ENCODE measurements at places on chromosomes 2 and 18.

DNA sequence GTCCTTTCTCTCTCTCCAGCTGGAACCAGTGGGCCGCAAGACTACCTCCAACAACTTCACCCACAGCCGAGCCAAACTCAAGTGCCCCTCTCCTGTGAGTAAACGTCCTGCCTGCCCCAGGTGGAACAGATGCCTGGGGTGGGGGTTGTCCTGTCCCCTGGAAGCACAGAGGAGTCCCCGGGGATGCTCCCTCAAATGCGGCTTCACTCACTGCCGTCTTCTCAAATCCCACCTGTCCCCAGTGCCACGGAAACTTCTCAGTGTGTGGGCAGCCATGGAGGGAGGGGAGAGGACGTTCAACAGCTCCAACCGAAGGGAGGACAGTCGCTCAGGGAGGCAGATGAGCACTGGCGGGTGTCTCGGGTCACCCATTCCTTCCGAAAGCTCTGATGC is 110.7 kb upstream of the PPP1CB start:
- DNase-seq = no peak

- no peak for DNase-seq
Measured at GRCh38 chr2:237113026-237113795, 27.5 kb downstream of the COPS8 start.

GRCh38 chr18:3798032-3798431 is 348.1 kb downstream of the TGIF1 start:
- DNase-seq = no peak

DNA sequence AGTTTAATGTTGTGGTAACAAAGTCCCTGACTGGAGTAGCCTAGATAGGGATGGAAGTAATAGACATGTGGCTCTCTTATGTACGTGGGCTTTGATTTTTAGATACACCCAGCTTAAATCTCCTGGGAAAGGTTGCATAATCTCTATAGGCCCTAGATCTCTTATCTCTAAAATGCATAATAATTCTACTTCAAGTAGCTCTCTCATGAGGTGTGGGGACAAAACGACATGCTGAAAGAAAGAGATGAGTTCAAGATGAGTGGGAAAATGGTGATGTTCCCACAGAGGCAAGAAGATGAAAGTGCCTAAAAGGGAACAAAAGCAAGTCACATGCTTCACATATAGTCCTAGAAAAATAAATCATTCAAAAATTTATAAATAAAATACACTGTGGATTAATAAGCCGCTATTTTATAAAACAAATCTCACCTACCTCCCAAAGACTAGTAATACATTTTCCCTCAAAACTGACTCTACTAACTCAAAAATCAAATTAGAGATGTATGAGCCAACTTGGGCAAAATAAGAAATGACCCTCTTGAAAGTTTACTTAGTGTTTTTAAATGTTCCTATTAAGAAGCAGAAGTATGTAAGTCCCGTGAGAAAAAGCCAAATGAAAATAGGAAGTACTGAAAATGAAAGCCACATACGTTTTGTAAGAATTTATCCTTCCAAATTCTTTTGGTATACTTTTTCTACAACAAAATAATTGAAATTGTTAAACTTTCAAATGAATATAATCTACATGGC is 148.2 kb upstream of the ITGA4 start:
- DNase-seq = no peak

GRCh38 chr2:119158563-119159347 is at the start of gene C1QL2:
TSS of gene C1QL2 (minus strand) at chr2:119158751. CDS start at chr2:119158269, 482 bp downstream.
- no peak for DNase-seq

- DNase-seq = no peak
Measured at GRCh38 chr2:63977904-63978303, 41.3 kb downstream of the VPS54 start.

- no peak for DNase-seq
Measured at GRCh38 chr2:20674974-20675679, 8.2 kb downstream of the GDF7 start.
